NCI-H2081 treated with DMSO at 0.1 percent for 48 hours (cell line): ENCODE measurements at places on chromosomes 1 and 21.
A peak's percentile ranks its signal among the peaks of the same experiment; 100 is the strongest.

GRCh38 chr1:57341721-57342120 is 82.1 kb downstream of the DAB1 start:
- DNase-seq = no peak

- no peak for DNase-seq
Measured at GRCh38 chr1:112762541-112763500, 47.7 kb upstream of the PPM1J start.

DNA sequence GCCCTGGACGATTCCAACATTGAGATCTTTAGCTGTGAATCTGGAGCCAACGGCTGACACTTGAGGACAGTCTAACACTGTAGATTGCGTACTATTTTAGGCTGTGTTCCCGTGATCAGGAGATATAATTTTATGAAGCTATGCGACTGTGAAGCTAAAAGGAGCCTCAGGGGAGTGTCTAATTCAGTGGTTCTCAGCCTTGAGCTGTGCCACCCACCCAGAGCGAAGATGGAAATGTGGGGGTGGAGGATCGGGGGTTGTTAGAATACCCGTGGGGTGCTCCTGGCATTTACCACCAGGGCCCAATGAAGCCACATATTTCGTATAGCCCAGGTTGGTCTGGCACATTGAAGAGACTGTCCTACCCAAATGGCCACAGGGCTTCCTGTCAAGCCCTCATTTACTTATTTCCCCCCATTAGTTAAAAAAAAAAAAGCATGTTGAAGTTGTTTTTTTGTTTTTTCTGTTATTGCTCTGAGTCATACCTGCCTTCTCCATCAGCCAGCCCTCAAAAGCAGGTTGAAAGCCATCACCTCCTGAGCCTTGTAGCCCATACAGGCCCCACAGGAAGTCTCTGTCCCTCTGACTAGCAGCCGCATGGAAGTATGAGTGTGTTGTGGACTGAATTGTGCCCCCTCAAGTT is 141.7 kb downstream of the GALNT2 start:
- DNase-seq = no peak

- DNase-seq = no peak
Measured at GRCh38 chr1:73500154-73500553, 697.8 kb downstream of the LRRIQ3 start.

GRCh38 chr1:23581219-23581618 is 21.9 kb upstream of the ID3 start:
- no peak for DNase-seq

DNA sequence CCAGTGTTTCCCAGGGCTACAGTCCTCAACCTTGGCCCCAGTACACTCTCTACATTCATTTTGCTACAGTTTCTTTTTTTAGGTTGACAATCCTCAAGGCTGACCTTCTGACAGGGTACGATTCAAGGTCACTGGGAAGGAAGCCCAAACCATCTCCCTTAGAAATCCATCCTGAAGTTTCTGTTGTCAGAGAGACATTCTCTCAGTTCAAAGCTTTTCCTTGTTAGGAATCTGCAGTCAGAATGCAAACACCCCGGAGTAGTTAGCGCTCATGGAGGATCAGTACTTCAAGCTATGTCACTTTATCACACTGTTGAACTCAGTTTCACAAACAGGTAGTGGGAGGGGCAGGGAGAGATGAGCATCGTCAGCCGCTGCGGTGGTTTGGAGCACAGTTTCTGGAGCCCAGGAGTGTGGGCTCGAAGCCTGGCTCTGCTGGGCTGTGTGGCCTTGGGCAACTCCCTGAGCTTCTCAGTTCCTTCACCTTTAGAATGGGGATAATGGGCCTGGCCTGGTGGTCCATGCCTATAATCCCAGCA is 4.2 kb downstream of the SLC2A5 start:
- no peak for DNase-seq

- no peak for DNase-seq
Measured at GRCh38 chr1:174274452-174274851, 115.1 kb downstream of the RABGAP1L start.

GRCh38 chr1:246632281-246633168 is 66.3 kb downstream of the CNST start:
- no peak for DNase-seq

- DNase-seq = no peak
Measured at GRCh38 chr1:244028701-244029100, 22.4 kb upstream of the ZBTB18 start.

GRCh38 chr1:77281491-77282186 is at the start of gene AK5:
AK5 (plus strand) TSS chr1:77282019; CDS start chr1:77282314, 295 bp downstream.
- no peak for DNase-seq

- DNase-seq = no peak
Measured at GRCh38 chr1:215181518-215181917, 99.0 kb downstream of the KCNK2 start.

GRCh38 chr1:162213281-162213912 is 143.9 kb downstream of the NOS1AP start:
- DNase-seq = no peak

DNA sequence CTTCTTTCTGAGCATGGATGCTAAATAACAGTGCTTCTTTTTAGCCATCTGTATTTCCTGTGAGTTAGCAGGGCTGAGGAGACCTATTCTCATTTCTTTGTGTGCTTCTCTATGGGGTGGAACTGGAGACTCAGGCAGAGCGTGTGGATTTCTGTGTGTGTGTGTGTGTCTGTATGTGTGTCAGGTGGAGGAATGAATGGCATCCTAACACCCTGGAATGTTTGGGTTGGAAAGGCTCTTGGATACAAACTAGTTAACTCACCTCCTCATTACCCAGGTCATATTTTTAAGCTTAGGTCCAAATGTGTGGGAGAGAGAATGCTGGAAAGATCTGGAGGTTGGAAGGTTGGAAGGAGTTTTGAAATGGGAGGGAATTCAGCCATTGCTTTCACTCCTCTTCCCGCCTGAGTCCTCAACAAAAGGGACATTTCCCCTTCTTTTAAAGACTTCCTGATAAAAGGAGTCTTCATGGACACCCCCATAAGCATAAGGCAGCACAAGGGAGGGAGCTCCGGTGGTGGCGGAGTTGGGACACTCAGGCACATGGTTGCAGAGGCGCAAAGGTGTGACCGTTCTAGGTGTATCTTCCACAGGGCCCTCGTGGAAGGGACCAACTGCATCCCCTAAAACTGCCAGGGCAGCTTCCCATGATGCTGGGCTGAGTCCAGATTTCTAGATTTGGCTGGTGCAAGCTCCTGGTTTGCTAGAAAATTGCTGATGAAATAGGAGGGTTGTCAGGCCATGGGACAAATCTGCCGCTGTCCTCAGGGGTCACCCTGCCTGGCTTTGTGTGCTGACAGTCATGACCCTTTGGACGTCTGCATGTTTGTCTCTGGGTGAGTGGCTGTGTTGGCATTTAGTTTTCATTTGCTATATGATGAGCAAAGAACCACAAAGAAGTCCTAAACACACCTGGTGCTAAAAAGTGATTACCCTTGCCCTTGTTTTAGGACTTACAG is 37.6 kb downstream of the MTARC1 start:
- DNase-seq = no peak

DNA sequence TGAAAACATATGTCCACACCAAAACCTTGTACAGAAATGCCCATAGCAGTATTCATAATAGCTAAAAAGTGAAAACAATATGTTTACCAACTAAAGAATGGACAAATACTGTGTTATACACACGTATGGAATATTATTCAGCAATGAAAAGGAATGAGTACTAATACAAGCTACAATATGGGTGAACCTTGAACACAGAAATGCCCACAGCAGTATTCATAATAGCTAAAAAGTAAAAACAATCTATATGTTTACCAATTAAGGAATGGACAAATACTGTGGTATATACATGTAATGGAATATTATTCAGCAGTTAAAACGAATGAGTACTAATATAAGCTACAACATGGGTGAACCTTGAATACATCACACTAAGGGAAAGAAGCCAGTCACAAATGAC is 3.0 kb downstream of the BTG3 start:
- DNase-seq = no peak

DNA sequence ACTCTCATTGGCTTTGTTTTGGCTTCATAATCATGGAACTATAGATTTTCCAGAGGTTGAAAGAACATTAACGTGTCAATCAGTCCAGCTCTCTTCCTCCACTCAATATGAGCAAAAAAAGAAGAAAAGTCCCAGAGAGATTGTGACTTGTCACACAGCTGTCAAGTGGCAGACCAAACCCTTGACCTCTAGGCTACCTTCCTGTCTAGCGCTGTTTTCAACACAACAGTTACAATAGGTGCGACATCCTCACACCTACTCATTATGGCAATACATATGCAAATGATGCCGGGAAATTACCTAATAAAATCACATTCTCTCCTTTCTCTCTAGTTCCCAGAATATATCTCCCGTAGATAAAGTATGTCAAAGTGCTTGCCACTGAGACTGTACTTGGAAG is 1.1 kb downstream of the WARS2 start:
- DNase-seq = no peak

- DNase-seq = no peak
Measured at GRCh38 chr1:204569478-204569877, 53.3 kb downstream of the MDM4 start.

- no peak for DNase-seq
Measured at GRCh38 chr1:8090241-8090702, 64.2 kb upstream of the ERRFI1 start.

- DNase-seq = peak; percentile 95
Measured at GRCh38 chr1:149885339-149886120, 13.8 kb upstream of the BOLA1 start.

GRCh38 chr1:144551107-144551542 is 41.6 kb upstream of the PPIAL4F start:
- DNase-seq = no peak

- no peak for DNase-seq
Measured at GRCh38 chr1:111761717-111762116, 6.0 kb downstream of the DDX20 start.

- DNase-seq = no peak
Measured at GRCh38 chr1:145994391-145995120, 1.8 kb downstream of the TXNIP start.

GRCh38 chr1:118262865-118263264 is 77.8 kb upstream of the SPAG17 start:
- DNase-seq = no peak

DNA sequence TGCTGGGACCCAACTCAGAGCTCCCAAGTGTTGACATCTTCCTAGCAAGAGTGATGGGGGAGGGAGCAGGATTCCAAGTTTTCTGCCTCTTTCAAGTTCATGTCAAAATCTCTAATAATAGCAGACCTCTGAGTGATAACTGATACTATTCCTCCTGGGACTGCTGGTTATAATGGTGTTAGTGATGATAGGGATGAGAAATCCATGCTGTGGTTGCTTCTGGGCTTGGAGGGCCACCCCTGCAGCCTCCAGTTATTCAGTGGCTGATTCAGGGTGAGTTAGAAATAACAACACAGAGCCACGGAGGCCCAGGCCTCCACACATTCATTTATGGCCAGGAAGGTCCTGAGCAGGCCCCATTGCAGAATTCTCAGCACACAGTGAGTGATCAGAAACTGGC is 40.6 kb upstream of the ARTN start:
- no peak for DNase-seq
